ENCODE measurements at places on chromosomes 12 and 14.

DNA sequence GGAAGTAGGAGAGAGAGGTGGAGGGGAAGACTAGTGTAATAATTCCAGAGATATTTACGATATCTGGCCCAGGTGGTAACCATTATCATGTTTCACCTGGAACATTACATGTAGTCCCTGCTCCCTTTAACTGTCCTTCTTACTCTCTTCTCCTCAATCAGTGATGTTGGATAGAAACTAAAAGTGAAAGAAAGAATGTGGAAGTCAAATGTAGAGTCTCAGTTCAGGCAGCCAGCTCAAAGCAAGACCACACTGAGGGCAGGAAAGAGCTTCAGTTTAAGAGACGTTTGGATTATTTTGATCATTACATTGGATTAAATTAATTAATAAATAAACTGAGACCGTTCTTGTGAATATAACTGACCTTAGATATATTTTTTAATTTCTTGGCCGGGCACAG is 594.4 kb downstream of the FLRT2 start:
- no peak for DNase-seq

GRCh38 chr12:286531-287300 is 24.1 kb upstream of the SLC6A13 start:
- no peak for DNase-seq

GRCh38 chr14:61498303-61498702 is 176.9 kb downstream of the PRKCH start:
- DNase-seq = no peak

GRCh38 chr14:91143862-91144261 is 30.0 kb downstream of the DGLUCY start:
- no peak for DNase-seq

DNA sequence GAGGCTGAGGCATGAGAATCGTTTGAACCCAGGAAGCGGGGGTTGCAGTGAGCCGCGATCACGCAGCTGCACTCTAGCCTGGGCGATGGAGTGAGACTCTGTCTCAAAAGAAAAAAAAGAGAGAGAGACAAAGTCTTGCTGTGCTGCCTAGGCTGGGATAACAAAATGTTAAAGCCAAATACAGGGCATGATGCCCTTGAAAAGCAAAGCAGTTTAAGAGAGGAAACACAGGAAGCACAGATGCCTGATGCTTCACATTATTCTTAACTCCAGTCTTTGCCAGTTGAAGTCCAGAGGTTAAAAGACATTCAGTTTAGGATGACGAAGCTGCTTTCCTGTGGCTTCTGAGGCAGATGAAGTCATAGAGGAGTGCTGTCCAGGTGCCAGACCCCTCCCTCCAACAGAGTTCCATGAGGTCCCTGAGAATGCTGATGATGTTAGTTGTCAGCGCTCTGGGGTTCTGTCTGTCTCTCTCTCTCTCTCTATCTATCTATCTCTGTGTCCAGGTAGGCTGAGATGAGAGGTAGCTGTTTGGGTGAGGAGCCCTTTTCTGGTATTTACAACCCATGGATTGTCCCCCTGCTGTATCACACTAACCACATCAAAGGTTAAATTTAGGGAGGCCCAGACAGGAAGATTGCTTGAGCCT is 4.9 kb upstream of the MRPL52 start:
- DNase-seq = no peak

DNA sequence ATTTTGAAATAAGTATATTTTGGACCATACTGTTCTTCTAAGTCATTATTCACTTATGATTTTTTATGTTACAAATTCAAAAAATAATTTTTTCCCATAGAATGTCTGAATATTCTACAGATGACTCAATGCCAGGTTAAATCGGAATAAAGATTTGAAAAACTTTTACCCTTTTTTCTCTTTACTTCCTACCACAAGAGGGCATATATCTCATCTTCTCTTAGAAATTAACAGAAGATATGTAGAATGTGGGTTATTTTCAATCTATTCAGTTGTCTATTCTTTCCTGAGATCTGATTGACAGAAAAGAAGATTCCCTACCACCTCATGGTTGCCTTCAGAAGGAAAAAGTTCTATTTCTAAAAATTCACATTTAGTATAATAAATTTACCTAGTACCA is 53.0 kb upstream of the KITLG start:
- no peak for DNase-seq

GRCh38 chr12:119154435-119154818 is 24.3 kb upstream of the HSPB8 start:
- DNase-seq = no peak

- no peak for DNase-seq
These were observed 147.5 kb downstream of the IPO8 start for GRCh38 chr12:30548203-30548602.

DNA sequence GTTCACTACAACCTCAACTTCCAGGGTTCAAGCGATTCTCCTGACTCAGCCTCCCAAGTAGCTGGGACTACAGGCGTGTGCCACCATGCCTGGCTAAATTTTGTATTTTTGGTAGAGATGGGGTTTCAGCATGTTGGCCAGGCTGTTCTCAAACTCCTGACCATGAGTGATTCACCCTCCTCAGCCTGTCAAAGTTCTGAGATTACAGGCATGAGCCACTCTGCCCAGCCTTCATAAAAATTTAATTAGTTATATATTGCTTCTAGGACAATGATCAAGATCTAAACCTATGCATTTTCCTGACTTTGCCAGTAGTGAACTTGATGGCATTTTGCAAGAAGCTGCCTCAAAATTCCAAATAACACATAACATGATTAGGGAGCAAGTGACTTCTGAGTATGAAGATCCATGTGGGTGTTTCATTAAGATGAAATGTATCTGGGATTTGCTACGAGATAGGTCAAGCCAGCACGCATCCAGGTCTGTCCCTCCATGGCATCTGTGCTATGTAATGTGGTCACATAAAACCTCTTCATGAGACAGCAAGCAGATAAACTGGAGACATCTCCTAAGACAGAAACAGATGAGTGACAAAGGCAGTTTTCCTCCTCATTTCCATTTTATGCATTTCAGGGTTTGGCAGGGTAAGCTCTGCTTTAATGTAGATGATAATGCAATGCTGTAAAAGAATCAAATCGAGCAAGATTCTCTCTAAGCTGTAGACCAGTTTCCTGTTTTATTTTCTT is 319.4 kb upstream of the ATP2B1 start:
- DNase-seq = no peak

- DNase-seq = no peak
These were observed 4.0 kb downstream of the MYL2 start for GRCh38 chr12:110916295-110916875.

DNA sequence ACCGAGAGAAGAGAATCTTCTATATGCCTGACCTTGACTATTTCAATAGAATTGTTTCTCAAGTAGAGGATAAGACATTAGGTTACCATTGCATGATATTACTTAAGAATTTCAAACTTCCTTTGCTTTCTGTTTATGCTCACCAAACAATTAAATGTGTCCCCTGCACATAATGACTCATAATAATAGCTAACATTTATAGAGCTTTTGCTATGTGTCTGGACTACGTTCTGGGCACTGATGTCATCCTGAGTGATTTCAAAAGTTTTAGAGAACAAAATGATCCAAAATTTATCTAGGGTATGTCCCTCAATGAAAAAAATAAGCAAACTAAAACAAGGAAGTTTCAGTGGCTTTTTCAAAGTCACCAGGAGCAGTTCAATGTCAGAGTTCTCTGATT is 38.8 kb downstream of the SLC15A5 start:
- DNase-seq = no peak

DNA sequence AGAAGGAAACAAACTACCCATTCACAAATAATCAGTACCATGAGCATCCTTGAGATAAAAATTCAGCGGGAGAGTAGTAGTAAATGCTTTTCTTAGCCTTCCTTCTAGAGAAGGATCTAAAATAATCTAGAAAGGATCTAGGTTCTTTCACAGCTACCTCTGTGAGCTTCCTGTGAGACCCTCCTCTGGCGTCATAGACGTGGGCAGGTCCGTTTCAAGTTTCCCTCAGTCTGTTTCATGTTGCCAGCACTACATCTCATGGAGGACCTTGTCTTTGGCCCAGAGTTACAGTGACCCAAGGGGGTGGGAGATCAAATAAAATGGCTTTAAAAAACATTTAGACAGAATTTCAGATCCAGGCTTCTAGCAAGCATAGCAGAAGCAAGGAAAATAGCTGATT is 13.6 kb downstream of the DAAM1 start:
- DNase-seq = no peak

All from stimulated activated CD4-positive, alpha-beta T cell treated with anti-CD3 and anti-CD28 coated beads, TNF-alpha, amount 100 ng/mL, for 4 hours (primary cell).